ENCODE measurements at places on chromosomes 5 and 9.

- no peak for DNase-seq
Measured at GRCh38 chr9:125601961-125602360, 105.0 kb downstream of the MAPKAP1 start.

DNA sequence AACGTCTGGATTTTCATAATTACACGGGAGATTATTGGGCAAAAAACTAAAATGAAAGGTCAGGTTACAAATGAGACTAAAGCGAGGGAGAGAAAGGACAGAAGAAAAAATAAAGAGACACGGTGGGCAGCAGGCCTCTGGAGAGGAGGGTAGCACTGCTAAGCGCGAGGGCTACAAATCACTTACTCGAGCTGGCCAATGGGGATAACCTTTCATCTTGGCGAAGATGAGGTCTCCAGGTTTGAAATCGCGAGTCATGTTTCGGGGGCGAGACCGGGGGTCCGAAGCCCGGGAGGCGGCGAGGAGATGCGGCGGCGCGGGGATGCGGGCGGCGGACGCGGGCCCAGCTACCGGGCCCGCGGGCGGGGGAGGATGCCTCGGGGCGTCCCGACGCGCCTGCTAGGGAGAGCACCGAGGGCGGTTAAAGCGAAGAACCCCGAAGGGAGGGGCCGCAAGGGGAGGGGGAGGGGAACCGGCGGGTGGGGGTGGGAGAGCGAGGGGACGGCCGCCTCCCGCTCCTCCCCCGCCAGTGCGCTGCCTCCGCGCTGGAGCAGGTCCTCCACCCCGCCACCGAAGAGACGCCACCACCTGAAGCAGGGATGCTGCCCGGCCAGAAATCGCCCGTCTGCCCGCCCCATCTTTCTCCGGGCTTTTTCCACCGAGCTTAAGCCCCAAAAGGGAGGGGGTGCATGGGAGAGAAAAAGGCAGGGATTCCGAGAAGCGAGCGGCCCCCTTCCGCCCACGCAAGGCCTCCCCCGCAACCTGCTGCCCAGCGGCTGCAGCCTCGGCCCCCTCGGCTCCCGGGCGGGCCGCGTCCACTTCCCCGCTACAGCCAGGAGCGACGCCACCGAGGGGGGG lies 610 bp downstream of the PSIP1 start:
- no peak for DNase-seq

GRCh38 chr5:22514231-22514630 lies 338.9 kb downstream of the CDH12 start:
- no peak for DNase-seq

- no peak for DNase-seq
Measured at GRCh38 chr9:36970007-36970888, 63.8 kb downstream of the PAX5 start.

DNA sequence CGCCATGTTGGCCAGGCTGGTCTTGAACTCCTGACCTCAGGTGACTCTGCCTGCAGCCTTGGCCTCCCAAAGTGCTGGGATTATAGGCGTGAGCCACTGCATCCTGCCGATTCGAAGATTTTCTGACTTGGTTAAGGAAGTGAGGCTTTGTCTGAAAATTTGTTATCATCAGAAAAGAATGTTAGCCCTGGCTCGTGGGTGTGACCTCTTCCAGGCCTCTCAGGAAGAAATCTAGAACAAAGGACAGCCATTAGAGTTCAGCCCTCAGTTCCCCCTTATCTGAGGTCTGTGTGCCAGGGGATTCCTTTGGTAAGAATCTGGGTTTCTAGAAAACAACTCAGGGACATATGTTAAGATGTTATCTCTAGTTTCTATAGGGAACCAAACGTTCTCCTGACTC lies 6.2 kb downstream of the OR2S2 start:
- DNase-seq = peak; percentile 67

- peak; percentile 88 for DNase-seq
Measured at GRCh38 chr9:128829477-128830251, at the start of gene SPOUT1. SPOUT1 (minus strand) TSS chr9:128829794; CDS start chr9:128829780, 14 bp downstream.

- DNase-seq = no peak
Measured at GRCh38 chr9:125608489-125609224, 98.4 kb downstream of the MAPKAP1 start.

- no peak for DNase-seq
Measured at GRCh38 chr5:180093651-180094382, 22.3 kb upstream of the RNF130 start.

GRCh38 chr5:74578356-74579044 lies 62.0 kb downstream of the ENC1 start:
- DNase-seq = no peak

- DNase-seq = no peak
Measured at GRCh38 chr5:153517241-153517611, 26.8 kb downstream of the GRIA1 start.

GRCh38 chr9:94638335-94639060 lies 820 bp downstream of the FBP1 start:
- no peak for DNase-seq

GRCh38 chr9:27142299-27142930 lies 33.4 kb downstream of the TEK start:
- no peak for DNase-seq

Measured in RCC 7860 (cell line).